ENCODE measurements at places on chromosomes 12 and 14.

- no peak for DNase-seq
Observed at GRCh38 chr14:76490735-76491134, 114.8 kb downstream of the ESRRB start.

DNA sequence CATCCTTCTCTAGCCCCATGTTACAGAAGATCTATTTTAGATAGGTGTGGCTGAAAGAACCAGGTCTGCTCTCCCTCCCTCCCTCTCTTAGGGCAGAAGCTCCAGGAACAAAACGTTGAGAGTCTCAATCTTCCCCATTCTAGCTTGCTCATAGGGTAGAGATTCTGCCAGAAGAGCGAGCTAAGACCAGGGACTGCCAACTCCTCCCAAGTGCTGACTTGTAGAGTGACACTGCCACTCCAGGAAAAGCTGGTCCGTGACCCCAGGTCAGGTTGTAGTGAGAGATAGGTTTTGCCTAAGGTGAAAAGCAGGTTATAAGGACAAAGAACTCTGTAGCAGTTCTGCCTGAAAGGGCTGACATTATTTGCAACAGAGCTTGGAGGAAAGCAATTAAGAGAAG lies 73.4 kb downstream of the INSM2 start:
- DNase-seq, result no peak

- no peak for DNase-seq
Observed at GRCh38 chr14:68622856-68623255, 170.0 kb downstream of the ZFP36L1 start.

DNA sequence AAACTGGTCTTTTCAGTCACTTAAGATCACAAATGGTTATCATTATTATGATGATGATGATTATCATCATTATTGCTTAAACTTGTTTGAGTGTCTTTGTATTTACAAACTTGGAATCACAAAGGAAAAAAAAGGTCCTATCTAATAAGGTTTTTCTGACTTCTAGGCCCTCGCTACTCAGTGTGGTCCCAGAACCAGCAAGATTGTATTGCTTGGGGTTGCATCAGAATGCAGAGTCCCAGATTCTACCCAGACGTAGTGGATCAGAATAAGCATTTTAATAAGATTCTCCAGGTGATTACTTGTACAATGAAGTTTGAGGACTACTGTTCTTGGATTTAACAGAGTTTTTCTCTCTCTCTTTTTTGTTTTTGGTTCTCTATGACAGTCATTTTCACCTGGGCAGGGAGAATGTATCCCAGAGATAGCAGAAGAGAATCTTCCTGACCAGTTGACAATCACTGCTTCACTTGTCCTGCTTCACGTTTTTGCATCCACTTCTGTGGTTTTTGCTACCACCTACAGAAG lies 29.3 kb upstream of the PPP1R12A start:
- DNase-seq, result no peak

- DNase-seq, result no peak
Observed at GRCh38 chr12:4012977-4013968, 140.1 kb upstream of the PARP11 start.

DNA sequence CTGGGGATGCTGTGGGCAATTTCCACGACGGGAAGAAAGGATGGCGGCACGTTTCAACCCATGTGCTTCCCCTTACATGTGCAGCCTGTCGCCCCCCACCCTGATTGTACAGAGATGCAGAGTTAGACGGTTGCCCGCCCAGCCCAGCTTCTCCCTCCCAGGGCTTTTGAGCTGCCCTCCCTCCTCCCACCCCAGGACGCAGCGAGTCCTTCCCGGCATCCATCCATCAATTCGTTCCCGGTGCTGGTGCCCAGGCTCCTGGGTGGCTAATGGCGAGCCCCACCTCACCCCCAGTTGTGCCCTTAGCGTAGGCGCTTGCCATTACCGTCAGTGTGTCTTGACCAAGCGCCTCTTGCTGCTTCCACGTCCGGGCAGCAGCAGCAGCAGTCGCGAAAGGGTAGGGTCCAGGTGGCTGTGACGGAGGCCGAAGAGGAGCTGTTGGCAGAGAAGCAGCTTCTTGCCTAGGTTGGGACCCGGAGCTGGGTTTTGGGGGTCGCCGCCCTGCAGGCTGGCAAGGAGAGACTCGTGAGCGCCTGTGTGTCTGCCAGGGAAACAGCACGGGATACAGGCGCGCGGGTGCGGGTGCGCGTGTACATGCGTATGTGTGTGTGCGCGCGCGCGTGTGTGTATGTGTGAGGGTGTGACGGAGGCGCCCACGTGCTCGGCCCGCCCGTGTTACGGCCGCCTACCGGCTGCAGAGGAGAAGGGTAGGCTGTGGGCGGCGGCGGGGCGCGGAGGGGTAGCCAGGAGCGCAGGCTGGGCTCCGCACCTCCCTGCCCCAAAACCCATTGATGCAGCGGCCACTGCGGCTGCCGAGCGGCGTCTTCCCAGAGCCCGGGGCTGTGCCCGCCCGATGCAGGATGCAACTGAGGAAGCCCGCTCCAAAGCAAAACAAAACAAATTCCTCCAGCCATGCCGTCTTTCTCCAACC lies at the start of gene SLC6A15:
TSS of gene SLC6A15 (minus strand) at position 602 of the 931 bp plus-strand sequence. CDS start 20,679 bp downstream, outside the sequence.
- no peak for DNase-seq

- DNase-seq, result no peak
Observed at GRCh38 chr12:53047221-53048032, 2.4 kb upstream of the TNS2 start.

DNA sequence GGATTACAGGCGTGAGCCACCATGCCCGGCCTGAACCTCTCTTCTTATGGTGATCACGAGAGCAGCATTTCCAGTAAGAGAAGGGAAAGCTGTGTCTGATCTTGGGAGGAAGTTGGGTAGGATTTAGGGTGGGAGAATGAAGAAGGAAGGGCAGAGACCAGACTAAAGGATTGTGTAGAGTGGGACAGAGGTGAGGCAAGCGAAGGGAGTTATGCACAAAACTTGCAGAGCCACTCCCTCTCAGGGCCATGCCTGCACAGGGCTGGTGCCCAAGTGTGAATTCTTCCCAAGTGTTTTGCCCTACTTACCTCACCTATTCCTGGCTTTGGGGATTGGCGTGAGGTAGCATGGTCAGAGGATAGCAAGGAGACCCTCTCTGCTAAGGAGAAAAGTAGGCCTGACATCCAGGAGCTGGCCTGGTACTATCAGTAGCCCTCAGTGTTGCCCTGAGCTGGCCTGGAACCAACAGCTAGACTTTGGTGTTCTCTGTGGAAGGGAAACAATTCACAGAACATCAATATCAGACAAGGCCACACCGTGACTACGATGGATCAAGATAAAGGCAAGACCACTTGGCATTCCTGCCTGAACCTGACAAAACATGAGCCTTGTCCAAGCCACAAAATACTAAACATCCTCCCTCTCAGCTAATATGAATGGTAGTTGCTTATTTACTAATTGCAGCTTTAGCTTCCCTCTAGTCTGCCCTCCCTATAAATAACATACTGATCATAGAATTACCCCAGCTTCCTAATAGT lies 201.0 kb upstream of the AMIGO2 start:
- no peak for DNase-seq

DNA sequence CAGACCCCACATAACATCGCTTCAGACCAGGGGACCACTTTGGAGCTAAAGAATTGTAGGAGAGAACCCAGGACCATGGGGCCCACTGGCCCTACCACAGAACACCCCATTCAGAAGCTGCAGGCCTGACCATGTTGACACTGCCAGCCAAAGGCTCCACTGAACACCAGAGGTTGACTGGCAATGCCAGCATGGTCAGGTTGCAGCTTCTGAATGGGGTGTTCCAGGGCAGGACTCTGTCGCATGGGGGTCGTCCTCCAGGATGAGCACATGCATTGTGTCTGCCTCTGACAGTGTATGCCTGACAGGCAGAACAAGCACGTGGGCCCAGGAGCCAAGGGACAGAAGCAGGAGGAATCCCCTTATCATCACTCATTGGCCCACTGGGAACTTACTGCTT lies 34.1 kb downstream of the DIO3 start:
- no peak for DNase-seq

DNA sequence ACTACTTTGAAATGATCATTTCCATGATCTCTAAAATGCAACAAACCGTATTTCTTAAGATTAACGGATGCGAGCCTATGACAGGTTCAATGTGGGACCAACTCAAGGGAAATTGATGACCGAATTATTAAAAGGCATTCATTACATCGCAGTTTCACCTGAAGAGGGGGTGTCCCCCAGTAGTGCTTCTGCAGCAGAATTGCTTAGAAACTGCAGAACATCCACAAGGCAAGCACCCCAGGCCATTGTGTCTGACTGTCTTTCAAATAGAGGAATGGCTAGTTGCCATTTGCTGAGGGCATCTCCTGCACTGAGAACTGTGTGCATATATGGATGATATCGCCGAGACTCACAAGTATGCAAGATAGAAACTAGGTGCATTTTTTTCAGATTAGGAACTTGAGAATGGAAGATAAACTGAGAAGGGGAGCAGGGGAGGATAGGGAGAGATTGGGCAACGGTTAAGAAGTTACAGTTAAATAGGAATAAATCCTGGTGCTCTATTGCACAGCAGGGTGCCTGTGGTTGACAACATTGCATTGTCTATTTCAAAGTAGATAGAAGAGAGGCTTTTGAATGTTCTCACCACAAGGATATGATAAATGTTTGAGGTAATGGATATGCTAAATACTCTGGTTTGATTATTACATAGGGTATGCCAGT lies 234.3 kb upstream of the PLEKHG7 start:
- DNase-seq, result no peak

GRCh38 chr12:105980533-105980932 lies 158.2 kb downstream of the NUAK1 start:
- DNase-seq, result no peak

GRCh38 chr14:38311655-38312054 lies 55.8 kb upstream of the CLEC14A start:
- DNase-seq, result no peak

- DNase-seq, result no peak
Observed at GRCh38 chr14:25520821-25521220, 470.9 kb upstream of the STXBP6 start.

DNA sequence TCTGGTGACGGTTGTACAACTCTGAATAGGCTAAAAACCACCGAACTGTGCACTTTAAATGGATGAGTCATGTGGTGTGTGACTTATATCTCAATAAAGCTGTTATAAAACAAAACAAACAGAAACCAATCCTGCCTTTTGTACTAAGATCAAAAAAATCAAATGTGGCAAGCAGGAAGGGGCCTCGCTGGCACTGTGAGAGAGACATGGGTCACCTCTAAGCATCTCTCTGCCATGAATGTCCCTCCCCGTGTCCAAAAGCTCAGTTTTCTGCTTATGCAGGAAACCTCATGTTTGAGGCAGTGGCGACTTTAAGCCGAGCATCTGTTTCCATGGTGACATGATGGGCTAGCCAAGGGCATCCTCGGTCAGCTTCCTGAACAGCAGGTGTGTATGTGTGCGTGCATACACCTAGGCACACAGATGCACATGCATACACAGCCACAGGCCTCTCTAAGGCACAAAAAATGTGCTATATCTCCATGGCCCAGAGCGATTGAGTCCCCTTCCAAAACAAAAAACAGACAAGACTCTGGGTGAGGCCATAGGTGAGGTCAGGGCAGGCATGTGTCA lies 44.4 kb downstream of the ARL6IP4 start:
- DNase-seq, result no peak

GRCh38 chr12:115201966-115202365 lies 518.0 kb upstream of the TBX3 start:
- no peak for DNase-seq

DNA sequence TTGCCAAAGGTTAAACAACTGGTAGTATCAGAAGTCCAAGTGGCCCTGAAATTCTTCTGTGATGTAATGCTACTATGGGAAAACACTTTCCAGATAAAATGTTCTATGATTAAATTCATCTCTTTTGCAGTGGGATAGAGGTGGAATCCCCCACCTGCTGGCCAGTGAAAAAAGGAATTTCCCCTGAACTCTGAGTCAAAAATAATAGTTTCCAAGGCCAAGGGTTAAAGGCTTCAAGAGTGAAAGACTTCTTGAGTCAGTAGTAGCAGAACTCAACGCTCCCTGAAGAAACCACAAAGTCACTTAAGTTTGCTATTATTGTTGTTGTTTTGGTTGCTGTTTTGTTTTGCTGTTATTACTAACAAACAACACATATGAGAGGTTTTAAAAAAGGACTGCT lies 330.8 kb downstream of the SOX5 start:
- no peak for DNase-seq

- no peak for DNase-seq
Observed at GRCh38 chr14:97788364-97788763, 991.2 kb downstream of the VRK1 start.

GRCh38 chr14:44963775-44964380 lies 1.9 kb downstream of the TOGARAM1 start:
- DNase-seq, result no peak

- no peak for DNase-seq
Observed at GRCh38 chr14:96782436-96782835, 14.7 kb upstream of the VRK1 start.

GRCh38 chr14:76550534-76550933 lies 174.6 kb downstream of the ESRRB start:
- DNase-seq, result no peak

DNA sequence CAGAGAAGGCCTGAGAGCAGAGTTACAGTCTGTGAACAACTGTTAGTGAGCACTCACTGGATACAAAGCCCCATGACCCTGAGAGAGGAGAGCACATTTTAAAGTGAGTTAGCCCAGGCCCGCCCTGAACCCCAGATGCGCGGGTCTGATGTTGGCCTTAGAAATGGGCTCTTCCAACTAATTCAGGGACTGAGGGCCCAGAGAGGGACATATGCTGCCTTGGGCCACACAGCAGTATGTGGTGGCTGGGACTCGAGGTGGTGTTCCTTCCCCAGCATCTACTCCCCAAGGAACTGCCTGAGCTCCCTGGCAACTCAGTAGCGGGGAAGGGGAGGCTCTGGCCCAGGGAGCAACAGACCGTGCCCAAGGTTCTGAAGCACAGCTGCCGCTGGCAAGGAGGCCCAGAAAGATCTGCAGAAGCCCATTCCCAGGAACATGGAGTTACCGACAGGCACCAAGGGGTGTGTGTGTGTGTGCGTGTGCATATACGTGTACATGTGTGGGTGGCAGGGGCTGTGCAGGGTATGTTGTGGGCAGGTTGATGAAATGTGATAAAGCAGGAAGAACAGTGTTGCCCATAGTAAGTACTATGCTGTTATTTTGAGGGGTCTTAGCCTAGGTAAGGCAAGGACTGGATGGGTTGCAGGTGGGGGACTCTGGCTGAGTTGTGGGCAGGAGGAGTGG lies 40.5 kb downstream of the KRT80 start:
- DNase-seq, result no peak

GRCh38 chr14:101520621-101521472 lies 40.4 kb upstream of the DIO3 start:
- no peak for DNase-seq

DNA sequence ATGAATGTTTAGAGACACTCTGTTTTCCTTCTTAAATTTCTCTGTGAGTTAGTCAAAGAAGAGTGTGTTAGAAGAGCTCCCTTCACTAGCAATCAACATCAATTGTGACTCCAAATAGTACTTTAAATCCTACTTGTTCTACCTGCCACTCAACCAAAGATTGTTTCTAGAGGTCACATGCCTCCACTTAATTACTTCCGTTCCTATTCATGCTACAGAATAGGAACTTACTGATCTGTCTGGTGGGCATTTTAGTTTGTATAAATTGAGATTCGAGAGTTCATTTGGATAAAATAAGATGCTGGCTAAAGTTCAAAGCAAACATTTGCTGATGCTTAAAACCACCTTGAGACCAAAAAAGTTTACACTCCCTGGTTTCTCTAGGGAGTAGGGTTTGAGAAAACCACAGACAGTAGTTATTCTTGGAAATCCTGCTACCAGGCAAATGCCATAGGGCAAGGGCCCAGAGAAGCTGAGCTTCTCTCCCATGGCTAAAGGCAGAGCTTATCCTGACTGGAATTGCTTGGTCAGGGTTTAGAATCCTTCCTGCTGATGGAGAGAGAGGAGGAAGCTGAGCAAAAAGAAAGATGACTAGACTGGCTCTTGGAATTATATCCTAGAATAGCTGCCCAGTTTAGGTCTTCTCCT lies 389.6 kb upstream of the ATP2B1 start:
- DNase-seq, result no peak

GRCh38 chr12:24661657-24662096 lies 287.2 kb downstream of the BCAT1 start:
- DNase-seq, result no peak
